ENCODE measurements at places on chromosomes 11 and 22. TPM values are rescaled to one million over a fixed set of nuclear protein-coding genes. Genes with fewer than 3 reads are reported as not detected.

OR10D3 gene
- total RNA-seq, result not detected

OR8K3 gene
- total RNA-seq, result not detected

DNA sequence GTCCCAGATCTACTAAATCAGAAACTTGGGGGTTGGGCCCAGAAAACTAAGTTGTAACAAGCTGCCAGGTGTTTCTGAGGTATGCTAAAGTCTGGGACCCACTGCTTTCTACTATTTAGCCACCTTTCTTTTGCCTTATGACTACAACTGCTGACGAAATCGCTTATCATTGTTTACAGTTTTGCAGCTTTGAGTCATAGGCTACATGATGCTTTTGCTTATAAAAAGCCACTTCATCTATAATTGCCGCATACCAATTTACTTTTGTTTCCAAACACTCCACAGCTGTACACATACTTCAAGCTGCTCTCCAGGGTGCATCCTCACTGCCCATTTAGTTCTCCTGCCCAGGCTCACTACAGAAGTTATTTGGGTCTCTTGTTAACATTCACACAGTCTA lies 144.7 kb downstream of the ENTHD1 start:
- no peak for DNase-seq
- H3K4me3 ChIP-seq, result no peak overlapping the region
- no peaks in the 10 kb centered on the region for H3K36me3 ChIP-seq
- H3K4me1 ChIP-seq, result no peaks in the 10 kb centered on the region
- H3K27me3 ChIP-seq, result peaks cover 28% of the 10 kb centered on the region
- H3K27ac ChIP-seq, result no peak overlapping the region

GRCh38 chr11:61777234-61778090 lies 14.9 kb downstream of the TMEM258 start:
- H3K4me1 ChIP-seq, result peaks cover 13% of the 10 kb centered on the region
- H3K36me3 ChIP-seq, result no peaks in the 10 kb centered on the region
- no peaks in the 10 kb centered on the region for H3K27me3 ChIP-seq
- no peak overlapping the region for H3K4me3 ChIP-seq
- DNase-seq, result peak; percentile 91

- peaks cover 10% of the 10 kb centered on the region for H3K4me1 ChIP-seq
- peaks cover 76% of the 10 kb centered on the region for H3K27me3 ChIP-seq
- H3K27ac ChIP-seq, result no peak overlapping the region
- no peak for DNase-seq
- no peak overlapping the region for H3K4me3 ChIP-seq
These were observed 101.3 kb upstream of the FGF3 start for GRCh38 chr11:69920345-69921127.

DNA sequence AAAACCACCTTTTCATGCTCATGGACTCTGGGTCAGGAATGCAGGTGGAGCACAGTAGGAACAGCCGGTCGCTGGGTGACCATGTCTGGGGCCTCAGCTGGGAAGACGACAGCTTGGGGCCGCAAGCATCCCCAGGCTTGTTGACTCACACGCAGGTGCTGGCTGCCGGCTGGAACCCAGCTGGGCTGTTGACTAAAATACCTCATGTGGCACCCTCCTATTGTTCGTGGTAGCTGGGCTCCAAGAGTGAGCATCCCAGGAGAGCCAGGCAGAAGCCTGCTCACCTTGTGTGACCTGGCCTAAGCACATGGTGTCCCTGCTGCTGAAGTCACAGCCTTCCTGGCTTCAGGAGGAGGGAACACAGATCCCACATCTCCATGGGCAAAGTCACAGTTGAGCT lies 9.4 kb downstream of the DPP3 start:
- no peak overlapping the region for H3K27ac ChIP-seq
- H3K27me3 ChIP-seq, result no peaks in the 10 kb centered on the region
- no peaks in the 10 kb centered on the region for H3K4me1 ChIP-seq
- no peak for DNase-seq
- H3K4me3 ChIP-seq, result no peak overlapping the region

CCDC116 gene
- 1.1 TPM for total RNA-seq

- no peak overlapping the region for H3K27ac ChIP-seq
- no peak overlapping the region for H3K4me3 ChIP-seq
- no peak for DNase-seq
- H3K36me3 ChIP-seq, result no peaks in the 10 kb centered on the region
- peaks cover 5% of the 10 kb centered on the region for H3K4me1 ChIP-seq
- H3K27me3 ChIP-seq, result peaks cover 47% of the 10 kb centered on the region
These were observed 2.9 kb downstream of the DSCAML1 start for GRCh38 chr11:117794135-117794534.

OR8G5 gene
- not detected for total RNA-seq

- no peak for DNase-seq
- H3K36me3 ChIP-seq, result no peaks in the 10 kb centered on the region
- H3K4me3 ChIP-seq, result no peak overlapping the region
- no peaks in the 10 kb centered on the region for H3K4me1 ChIP-seq
- no peak overlapping the region for H3K27ac ChIP-seq
These were observed 32.5 kb upstream of the IZUMO1R start for GRCh38 chr11:94271885-94272372.

PGGHG gene
- total RNA-seq, result 47.7 TPM

MGAT3 gene
- 8.8 TPM for total RNA-seq

DNA sequence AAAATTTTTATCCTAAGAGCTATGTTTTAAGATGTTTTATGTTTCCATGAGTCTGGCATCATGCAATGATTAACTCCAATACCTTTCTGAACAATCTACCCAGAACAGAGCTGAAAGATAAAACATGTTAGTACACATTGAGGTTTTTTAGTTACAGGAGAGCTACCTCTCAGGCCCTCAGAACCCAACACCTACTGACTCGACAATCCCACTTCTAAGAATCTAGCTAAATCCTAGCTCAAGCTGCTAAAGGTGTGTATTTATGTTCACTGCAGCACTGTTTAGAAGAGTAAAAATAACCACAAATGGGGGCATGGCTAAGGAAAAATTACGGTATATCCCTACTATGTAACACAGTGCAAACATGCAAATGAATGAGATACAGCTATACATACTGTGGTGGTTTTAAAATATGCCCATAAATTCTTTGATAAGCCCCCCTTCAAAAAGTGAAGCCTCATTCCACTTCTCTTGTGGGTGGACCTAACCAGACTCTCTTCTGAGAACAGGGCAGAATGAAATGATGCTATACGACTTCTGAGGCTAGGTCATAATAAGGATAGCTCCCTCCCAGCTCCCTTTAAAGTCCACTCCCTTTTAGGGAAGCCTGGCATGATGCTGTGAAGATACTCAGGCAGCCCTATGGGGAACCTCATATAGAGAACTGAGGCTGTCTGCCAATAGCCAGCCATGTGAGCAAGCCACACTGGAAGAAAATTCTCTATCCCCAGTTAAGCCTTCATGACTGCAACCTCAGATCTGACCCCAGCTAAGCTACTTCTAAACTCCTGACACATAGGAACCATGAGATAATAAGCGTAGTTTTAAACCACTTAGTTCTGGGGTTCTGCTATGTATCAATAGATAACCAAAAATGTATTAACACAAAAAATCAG lies 29.5 kb downstream of the TMEM123 start:
- H3K36me3 ChIP-seq, result no peaks in the 10 kb centered on the region
- DNase-seq, result no peak
- H3K4me3 ChIP-seq, result no peak overlapping the region
- H3K27me3 ChIP-seq, result no peaks in the 10 kb centered on the region
- no peak overlapping the region for H3K27ac ChIP-seq
